ENCODE measurements at places on chromosomes 5 and 9.

DNA sequence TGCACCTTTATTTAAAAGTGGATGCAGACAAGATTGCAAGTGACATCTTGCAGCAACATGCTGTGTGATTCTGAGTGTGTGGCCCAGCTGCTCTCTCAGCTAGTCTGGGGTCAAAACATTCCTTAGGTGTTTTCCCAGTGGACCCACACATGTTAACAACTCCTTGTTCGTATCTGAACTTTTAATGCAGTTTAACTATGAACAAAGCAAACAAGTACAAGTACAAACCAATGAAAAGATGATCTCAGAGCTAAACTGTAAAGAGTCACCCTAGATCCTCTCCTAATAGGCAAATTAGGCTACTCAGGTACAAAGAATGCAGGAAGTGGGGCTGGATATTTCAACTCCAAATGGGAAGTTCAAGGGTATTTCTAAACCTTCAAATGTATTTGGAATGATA lies 108.4 kb downstream of the ENTREP1 start:
- no peak for DNase-seq

DNA sequence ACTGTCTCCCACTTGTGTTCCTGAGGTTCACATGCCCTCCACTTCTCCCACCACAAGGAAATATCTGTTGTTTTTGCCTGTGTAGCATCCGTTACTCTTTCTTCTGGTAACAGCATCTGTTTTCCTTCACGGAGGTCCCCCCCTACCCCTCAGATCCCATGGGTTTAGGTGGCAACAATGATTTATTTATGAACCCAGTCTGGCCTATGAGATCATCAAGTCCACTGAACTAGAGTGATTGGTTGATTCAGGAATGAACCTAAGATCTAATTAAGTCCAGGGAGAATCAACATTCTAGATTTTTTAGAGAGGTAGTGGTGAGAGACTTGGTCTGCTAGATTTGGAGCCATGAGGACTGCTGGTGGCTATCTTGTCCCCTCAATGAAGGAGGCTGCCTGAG lies 166.8 kb downstream of the NR3C1 start:
- no peak for DNase-seq

GRCh38 chr9:129803676-129804060 lies 684 bp downstream of the TOR1B start:
- DNase-seq = no peak

DNA sequence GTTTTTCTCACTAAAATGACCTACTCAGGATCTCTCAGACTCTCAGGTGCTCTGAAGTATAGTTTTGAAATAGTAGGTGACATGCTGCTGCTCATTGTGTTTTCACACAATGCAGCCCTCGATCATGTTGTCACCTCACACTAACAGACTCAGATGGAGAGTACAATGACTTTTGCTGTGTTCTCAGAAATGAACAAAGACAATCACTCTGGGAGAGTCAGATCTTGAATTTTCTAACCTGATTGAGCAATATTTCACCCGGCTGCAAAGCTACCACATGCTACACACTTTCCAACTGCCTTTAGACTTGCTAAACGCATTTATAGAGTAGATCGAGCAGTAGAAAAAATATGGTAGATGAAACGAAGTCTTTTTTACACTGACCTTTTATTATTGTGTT lies 113.4 kb downstream of the ST8SIA4 start:
- DNase-seq = no peak

DNA sequence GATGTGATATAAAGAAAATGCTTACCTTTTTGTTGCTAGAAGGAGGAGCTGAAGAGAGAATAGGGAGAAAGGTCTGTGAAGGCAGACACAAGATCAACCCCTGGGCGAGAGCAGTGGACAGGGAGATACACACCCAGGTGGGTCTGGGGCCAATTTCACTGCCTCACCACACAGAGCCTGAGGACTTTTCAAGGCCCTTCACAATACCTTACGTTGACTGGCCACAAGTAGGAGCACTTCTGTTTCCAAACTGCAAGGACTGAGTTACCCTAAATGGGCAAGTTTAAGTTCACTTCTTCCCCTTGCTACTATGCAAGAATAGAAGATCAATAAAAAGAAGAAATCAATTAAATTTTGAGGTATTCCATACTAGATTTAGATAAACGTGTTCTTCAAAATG lies 174.5 kb upstream of the SLC12A2 start:
- DNase-seq = no peak

DNA sequence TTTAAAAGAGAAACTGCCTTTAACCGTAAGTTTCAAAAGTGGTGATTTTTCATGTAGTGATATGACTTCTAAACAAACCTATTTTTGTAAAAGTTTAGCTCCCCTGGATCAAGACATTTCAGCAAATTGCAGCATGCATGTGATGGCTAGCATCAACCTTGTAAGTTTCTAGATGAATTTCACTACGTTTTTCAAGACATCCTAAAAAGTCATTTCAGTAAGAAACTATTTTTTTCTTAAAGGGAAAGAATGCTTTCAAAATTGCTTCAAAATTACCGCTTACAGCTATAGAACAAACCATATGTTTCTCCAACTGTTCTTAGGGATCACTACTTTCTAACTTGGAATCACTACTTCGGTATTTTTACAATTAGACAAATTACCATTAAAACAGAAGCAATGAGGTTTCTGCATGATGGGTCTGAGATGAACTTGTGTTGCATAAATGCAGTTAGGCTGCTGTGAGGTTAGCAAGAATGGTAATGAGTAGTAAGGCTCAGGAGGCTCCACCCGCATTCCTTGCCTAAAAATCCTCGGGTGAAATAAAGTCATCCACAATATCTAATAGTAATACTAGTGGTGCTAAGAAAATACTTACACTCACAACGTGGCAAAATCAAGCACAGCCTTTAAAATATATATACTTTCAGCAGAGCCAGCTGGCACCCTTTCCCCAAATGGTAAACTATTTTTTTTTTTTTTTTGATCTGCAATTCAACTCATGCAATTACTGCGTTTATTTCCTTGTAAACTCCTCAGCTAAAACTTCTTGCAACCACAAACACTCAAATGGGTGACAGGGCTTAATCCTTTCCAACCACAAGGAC lies 53.8 kb downstream of the CDC14B start:
- DNase-seq = no peak

DNA sequence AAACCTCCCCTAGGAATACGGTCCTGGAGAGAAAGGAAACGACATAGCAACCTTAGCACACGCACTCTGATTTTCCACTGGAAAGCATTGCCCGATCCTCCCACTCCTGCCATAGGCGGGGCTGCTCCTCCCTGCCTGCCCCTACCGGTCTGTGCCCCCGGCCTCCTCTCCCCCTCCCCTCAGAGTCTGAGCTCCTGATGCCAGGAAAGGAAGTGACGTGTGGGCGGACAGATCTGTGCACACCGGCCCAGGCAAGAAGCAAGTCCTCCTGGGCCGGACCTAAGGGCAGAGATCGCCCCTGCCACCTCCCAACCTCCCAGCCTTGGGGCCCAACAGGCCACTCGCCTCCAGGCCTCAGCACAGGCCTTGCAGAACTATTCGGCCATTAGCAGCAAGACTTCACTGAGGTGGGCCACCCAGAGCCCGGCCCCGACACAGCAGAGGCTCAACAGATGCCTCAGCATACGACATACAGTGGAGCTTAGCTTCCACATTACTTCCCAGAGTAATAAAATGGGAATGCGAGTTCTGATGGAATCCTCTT lies 7.2 kb downstream of the NINJ1 start:
- DNase-seq = no peak

DNA sequence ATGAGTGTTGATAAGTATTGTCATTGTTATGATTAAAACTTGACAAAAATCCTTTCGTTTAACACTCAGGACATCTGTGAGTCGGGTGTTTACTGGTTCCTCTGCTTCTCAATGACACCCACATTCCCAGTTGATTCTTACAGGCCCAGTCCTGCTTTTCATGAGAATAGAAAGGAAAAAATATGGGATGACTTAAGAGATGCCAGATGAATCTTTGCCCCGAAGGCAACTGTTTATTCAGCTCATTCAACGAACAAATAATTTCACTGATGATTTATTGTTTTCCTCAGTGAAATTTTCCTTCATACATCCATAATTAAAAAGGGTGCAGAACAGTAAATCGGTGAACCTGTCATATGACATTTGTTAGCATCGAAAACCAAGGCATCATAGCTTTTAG lies 452.4 kb upstream of the WWC1 start:
- no peak for DNase-seq

DNA sequence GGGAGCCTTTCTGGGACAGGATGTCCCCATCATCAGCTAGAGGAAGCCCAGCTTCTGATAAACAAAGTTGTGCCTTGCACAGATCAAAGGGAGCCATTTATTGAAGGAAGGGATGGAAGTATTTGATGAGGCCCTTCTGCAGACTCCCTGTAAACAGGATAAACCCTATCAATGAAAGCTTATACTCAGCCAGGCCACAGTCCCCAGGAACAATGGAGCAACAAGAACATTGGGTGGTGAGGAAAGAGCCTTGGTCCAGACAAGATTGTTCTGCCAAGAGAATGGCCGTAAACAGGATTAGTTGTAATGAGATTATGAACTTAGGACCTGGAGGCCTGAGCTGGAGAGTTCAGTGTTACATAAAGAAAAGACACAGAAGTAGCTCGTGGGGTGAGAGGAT lies 40.5 kb upstream of the LIFR start:
- no peak for DNase-seq

- DNase-seq = no peak
Measured at GRCh38 chr5:111670826-111671492, 86.0 kb downstream of the NREP start.

DNA sequence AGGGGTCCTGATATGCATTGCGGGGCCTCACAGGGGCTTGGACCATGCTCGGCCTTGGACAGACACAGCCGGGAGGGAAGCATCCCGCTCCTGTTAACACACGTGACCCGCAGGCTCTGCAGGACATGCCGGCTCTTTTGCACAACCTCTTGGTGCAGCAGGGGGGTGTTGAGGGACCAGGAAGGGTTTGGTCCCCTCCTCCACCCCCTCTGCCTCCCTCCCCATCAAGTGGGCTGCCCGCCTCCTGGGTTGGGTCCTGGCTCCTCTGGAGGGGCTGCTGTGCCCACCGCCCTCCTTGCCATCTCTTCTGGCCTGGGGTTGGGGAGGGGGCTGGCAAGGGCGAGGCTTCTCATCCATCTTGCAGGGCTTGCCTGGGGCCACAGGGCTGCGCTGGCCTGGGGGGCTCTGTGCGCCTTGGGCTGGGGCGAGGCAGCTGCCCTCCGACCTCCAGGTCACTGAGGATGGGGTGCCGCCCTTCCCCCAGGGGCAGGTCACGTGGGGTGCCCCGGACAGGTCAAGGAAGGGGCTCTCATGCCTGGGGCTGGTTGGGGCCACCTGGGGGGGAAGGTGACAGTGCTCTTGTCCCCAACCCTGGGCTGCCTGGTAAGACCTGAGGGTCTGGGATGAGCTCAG lies 16.8 kb upstream of the SLC9A3 start:
- DNase-seq = no peak

GRCh38 chr5:90191352-90192045 lies 218.1 kb downstream of the CETN3 start:
- no peak for DNase-seq

GRCh38 chr5:59798862-59799667 lies 94.5 kb downstream of the PDE4D start:
- peak; percentile 19 for DNase-seq

- DNase-seq = no peak
Measured at GRCh38 chr9:37715991-37716505, 37.6 kb upstream of the TRMT10B start.

GRCh38 chr5:180868960-180869359 lies 7.9 kb upstream of the ZFP62 start:
- peak; percentile 19 for DNase-seq

GRCh38 chr5:52895075-52895474 lies 94.1 kb upstream of the ITGA2 start:
- no peak for DNase-seq

DNA sequence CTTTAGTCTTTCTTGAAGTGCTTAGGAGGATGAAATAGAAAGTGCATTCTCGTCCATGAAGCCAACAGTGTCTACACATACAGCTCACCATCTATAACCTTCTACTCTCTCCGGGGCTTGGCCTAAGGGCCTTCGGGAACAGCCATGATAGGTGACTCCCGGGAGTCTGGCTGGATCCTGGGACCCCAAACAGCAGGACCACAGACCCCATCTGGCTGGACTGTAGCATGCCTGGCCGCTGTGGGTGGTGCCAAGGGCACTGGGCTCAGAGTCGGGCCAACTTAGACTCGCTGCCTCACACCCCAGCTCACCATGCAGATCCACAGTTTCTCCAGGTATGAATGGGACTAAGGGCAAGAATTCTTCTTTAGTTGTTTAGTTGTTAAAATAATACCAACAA lies 16.3 kb downstream of the GABBR2 start:
- no peak for DNase-seq

DNA sequence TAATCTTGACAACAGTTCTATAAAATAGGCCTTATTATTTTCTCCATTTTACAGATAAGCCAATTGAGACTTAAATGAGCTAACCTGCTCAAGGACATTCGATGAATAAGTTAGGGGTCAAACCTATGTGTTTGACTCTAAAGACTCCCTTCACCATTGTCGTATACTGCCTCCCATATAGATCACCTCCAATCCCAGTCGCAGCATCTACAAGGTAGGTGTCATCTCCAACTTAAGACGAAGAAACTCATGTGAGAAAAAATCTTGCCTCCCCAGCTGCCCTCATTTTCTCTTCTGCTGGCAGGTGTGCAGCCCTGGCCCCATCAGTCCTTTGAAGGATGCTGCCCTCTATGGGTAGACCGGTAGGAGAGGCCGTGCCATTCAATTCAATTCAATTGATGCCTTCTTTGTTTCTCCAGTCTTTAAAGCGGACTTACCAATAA lies 75.2 kb upstream of the SMARCA2 start:
- DNase-seq = no peak

DNA sequence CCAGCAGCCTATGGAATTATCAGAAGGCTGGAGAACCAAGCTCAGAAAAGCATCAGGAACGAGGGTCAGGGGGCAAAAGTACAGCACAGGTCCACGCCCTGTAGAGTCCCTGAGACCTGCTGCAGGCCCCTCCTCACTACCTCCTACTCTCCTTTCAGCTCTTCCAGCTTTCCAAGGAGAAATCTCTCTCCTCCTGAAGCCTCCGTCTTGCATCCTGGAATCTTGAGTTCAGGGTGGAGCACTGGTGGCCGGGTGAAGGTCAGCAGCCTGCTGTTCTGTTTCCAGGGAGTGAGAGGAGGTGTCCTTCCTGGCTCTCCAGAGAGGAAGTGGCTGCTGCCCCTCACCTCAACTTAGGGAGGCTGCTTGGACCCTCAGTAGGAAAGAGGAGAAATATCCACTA lies 342.3 kb downstream of the ZSWIM6 start:
- no peak for DNase-seq

GRCh38 chr5:179908528-179908927 lies 831 bp upstream of the TBC1D9B start:
- no peak for DNase-seq

GRCh38 chr5:149831492-149831891 lies 101.4 kb downstream of the PPARGC1B start:
- DNase-seq = no peak

GRCh38 chr5:139745800-139746690 lies 49.6 kb upstream of the PSD2 start:
- DNase-seq = peak; percentile 25

Data from CD4-positive, alpha-beta T cell (primary cell).